ENCODE measurements at places on chromosomes 3 and 15. TPM values are rescaled to one million over a fixed set of nuclear protein-coding genes. Genes with fewer than 3 reads are reported as not detected.

SPATA16 gene
- not detected for total RNA-seq

FAM107A gene
- not detected for total RNA-seq

GRCh38 chr3:140816372-140817195 lies 125.1 kb upstream of the SLC25A36 start:
- no peak for DNase-seq

DNA sequence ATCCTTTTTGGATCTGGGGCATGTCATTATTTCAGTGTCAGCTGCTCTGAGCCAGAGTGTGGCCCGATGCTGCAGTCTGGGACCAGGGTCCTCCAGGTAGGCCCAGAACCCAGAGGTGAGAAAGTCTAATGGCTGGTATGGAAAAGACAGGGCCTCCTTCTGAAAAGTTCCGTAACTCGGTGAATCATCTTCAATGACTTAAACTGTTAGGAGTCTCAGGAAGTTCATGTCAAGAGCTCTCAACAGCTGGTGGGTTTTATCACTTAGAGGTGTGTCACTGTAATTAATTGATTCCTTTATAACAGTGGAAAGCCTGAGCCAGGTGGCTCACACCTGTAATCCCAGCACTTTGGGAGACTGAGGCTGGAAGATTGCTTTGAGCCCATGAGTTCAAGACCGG lies 28.5 kb upstream of the PDE8A start:
- DNase-seq, result no peak

DNA sequence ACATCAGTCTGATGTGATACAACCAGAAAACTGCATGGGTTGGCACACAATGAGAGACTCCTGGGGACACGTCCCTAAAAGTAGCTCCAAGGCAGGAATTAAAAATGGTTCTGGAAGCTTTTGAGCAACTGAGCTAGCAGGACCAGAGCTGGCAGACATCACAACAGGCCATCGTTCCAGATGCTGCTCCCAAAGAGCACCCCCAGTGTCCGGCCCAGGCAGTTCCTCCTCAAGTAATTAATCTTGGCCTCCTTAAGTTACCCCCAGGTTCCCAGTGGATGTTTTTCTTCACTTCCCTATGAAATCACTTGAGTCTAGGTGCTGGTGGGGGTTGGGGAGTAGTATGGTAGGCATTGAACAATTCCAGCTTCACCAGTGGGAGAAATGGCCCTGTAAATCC lies 711.6 kb downstream of the MECOM start:
- no peak for DNase-seq

DNA sequence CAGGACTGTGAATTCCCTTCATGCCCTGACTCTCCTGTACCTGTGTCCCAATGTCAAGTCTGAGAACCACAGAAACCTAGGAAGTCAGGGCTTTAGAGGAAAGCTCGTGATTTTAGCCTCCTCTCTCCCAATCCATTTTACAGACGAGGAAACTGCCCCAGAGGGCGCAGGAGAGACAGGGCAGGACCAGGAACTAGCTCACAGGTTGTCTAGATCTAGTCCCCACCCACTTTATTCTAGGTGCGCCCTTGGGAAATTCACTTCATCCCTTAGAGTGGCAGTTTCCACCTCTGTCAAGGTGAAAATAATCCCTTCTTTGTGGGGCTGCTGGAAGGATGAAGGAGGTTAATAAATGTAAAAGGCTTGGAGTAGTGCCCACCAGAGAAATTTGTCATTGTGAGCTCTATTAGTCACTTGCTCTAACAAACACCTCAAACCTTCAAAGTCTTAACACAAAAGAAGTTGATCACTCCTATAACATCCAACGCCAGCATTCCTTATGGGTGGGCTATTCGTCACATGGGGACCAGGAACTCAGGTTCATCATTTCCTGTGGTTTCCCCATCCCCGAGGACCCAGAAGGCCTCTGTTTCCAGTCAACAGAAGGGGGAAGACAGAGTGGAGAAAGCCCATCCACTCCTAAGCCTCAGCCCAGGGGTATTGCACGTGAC lies 282.3 kb downstream of the XXYLT1 start:
- DNase-seq, result no peak

IL17RE gene
- total RNA-seq, result 1.2 TPM

- DNase-seq, result peak; percentile 61
Measured at GRCh38 chr3:16480861-16481545, 32.5 kb downstream of the RFTN1 start.

DNA sequence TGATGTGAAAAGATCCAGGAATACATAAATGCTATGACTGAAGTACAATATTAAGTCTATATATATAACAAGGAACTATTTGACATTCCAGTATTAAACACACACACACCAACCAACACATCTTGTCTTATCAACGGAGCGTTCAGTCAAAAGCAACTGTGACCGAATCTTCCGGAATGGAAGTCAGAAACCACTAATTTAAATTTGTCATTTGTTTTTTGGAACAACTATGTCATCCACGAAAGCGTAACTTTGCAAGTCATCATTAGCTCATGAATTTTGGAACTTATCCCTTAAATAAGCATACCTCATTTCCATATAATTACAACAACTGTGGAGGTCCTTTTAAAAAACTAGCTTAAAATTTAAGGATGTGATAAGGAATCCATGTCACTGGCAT lies 5.0 kb downstream of the ZNF385D start:
- DNase-seq, result no peak

GRCh38 chr3:113339616-113340244 lies 101.6 kb downstream of the CFAP44 start:
- DNase-seq, result peak; percentile 59

GRCh38 chr3:64321747-64322146 lies 96.5 kb upstream of the PRICKLE2 start:
- DNase-seq, result peak; percentile 67

- no peak for DNase-seq
Measured at GRCh38 chr15:66655997-66656396, 46.0 kb upstream of the SMAD6 start.

DNA sequence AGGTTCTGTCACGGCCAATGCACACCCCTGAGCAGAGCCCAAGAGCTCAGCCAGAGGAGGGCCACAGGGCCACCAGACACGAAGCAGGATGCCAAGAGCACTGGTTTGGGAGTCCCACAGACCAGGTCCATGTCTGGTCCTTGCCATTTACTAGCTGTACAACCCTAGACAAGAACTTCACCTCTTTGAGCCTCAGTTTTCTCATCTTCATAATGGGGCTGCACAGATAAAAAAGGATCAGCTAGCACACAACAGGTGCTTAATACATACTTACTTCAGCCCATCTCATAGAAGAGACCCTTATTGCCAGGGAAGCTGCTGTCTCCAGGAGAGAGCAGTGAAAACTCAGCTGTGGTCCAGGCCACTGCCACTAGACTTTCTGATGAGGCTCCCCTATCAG lies 152.0 kb downstream of the NUP210 start:
- DNase-seq, result no peak

DNA sequence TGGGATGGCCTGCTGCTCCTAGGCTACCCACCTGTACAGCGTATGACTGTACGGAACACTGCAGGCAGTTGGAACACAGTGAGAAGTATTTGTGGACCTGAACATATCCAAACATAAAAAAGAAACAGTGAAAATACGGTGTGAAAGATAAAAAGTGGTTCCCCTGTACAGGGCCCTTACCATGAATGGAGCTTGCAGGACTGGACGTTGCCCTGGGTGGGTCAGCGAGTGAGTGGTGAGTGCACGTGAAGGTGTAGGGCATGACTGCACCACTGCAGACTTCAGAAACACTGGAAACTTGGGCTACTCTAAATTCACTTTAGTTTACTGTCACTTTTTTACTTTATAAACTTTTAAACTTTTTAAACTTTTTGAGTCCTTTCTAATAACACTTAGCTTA lies 71.2 kb upstream of the SLC6A6 start:
- DNase-seq, result no peak

GRCh38 chr15:32652178-32652577 lies 10.7 kb downstream of the SCG5 start:
- DNase-seq, result no peak

DNA sequence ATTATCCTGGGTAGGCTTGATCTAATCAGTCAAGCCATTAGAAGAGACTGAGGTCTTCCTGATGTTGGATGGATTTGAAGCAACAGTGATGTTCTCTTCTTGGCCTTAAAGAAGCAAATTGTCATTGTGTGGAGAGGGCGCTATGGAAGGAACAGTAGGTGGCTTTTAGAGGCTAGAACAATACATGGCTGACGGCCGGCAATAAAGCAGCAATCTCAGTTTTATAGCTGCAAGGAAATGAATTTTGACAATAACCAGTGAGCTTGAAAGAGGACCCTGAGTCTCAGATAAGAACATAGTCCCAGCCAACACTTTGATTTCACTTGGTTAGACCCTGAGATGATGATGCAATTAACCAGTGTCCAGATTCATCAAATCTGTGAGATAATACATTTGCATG lies 302.1 kb downstream of the NSUN3 start:
- DNase-seq, result no peak

MYRIP gene
- total RNA-seq, result 4.6 TPM

GRCh38 chr15:56040081-56041035 lies 46.9 kb upstream of the NEDD4 start:
- no peak for DNase-seq

DNA sequence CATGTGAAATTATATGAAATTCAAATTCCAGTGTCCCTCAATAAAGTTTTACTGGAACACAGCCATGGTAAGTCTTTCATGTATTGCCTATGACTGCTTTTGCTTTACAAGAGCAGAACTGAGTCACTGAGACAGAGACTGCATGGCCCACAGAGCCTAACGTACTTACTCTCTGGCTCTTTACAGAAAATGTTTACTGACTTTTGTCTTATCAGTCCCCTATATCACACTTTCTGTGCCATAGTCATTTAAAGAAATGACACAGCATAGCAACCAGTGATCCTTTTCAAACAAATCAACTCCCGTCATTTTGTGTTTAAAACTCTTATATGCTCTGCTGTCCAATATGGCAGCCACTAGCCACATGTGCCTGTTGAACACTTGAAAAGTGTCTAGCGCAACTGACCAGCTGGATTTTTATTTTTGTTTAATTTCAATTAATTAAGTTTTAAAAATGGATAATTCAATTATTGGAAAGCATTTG lies 129.7 kb upstream of the CDIN1 start:
- DNase-seq, result no peak

SLC6A20 gene
- 0.29 TPM for total RNA-seq

FRMD5 gene
- 8.2 TPM for total RNA-seq

SEMA6D gene
- total RNA-seq, result 48.7 TPM

CRABP1 gene
- 118 TPM for total RNA-seq

DNA sequence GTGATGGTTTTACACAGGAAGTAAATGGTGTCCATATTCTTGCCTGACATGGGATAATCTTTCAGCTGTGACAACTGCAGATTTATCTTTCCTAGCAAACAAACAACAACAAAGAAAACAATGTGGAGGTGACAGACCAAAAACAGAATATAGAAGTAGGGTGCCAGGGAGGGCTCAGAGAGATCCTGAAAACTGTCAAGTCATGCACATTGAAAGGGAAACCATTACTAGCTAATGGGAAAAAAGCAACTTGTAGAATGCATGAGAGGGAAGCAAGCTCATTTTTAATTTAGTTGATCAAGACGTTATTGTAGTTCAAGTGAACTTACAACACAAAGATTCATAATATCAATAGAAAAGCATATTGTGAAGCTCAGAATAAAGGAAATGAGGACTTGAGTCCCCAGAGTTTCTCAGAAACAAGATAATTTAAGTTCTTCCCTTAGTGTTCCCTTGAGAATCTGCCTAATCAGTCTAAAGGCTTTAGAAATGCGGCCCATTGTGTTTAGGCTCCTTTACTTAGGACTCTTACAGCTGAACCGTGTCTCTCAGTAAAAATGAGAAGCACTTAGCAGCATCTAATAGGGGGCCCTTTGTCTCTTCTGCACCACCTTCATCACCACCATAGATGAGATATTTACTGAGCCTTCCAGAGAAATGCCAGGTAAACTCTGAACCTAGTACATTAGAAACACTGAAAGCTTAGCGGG lies 115.6 kb upstream of the CADPS start:
- DNase-seq, result no peak

DNA sequence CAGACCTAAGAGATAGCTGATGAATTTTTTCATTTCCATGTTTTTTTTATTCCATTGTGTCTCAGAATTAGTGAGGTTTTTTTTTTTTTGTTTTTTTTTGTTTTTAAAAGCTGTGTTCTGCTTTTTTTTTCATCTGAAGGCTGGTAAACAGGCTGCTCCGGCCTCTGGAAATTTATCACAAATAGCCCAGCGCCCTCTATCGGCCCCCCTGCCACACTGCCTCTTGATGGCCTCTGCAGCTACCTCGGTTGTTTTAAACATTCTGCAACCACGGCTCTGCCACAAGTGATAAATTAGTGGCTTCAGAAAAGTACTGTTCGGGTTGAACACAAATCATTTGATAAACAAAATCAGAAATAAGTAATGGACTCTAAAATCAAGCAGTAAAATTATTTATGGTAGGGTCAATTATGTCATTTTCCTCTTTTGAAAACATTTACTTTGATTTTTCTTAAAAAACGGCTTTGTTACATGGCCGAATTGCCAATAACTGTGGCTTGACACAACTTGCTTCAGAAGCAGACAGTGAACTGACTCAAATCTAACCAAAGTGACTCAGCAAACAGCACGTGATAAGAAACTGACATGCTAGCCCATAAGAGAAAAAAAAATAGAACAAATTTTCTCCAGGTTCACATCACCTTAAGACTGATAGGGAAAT lies 87.8 kb downstream of the RSL24D1 start:
- DNase-seq, result peak; percentile 91

GASK1A gene
- 4.3 TPM for total RNA-seq

DNA sequence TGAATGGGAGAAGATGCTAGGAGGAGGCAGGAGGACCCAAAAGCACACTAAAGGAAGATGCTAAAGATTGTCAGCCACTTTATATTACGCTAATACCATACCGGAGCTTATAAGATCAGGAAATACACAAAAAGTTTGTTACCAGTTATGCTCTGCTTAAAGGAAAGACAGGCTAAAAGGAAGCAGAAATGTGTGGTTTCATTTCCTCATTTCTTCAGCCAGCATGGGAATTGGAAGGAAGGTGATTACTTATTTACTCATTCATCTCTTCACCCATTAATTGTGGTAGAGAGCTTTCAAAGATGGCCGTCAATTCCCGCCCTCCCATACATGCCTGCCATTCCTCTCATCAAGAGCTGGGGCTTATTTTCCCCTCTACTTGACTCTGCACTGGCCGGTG lies 26.7 kb upstream of the TMEM158 start:
- DNase-seq, result no peak

FBXW12 gene
- 0.55 TPM for total RNA-seq

MST1R gene
- 6.8 TPM for total RNA-seq

DNA sequence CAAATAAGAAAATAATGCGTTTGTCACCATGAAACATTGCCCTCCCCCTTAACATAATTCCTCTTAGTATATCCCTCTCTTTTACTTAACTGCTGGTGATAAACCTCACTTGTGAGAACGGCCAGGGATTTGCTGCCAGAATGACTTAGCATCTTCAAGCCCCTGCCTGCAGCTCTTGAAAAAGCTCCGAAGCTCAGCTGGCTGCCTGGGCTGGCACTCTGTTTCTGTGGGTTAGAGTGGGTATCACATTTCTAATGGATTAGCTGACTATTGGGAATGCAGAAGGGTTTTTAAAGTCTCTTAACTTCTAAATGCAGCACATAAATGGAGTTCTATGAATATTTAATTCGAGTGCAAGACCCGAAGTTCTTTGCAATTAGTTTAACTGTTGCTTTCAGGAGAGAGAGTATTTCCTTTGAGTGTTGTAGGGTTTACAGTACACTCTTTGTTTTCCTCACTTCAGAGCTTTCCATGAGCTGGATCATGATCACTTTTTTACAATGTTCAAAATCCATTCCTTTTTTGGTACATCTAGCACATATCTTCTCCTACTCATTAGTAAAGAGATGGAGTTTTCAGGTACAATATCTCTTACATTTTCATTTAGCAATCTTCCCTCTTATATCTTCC lies 124.7 kb upstream of the RBMS3 start:
- peak; percentile 71 for DNase-seq

- DNase-seq, result no peak
Measured at GRCh38 chr3:70383360-70383831, 71.0 kb upstream of the MDFIC2 start.

All from endodermal cell (in vitro differentiated cells).